ENCODE measurements at places on chromosomes 3 and 15.

DNA sequence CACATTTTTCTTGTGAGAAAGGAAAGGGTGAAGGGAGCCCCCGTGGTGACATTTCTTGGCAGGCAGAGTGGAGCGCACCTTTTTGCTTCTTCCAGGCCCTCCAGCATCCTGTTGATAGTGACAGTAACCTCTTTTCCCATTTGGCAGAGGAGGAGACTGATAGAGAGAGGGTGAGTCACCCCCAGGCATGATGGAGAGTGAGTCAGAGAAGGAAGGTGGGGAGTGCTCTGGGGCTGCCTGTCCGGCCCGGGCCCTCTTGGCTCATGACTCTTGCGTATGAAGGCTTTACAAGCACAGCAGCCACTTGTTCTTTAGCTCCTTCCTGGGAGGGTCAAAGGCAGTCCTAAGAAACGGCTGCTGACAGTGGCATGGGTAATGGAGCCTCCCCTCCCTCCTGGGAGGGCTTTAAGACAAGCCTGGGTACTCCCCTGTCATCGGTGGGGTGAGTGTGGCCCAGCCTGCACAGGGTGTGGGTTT, 16.0 kb downstream of the ANKRD63 start:
- no peak for DNase-seq

- no peak for DNase-seq
Measured at GRCh38 chr3:37625690-37626360, 235.9 kb upstream of the CTDSPL start.

GRCh38 chr15:69828181-69828828, 269.4 kb downstream of the TLE3 start:
- DNase-seq = no peak

GRCh38 chr3:139388821-139389551, 461 bp downstream of the COPB2 start:
- DNase-seq = peak; percentile 50

DNA sequence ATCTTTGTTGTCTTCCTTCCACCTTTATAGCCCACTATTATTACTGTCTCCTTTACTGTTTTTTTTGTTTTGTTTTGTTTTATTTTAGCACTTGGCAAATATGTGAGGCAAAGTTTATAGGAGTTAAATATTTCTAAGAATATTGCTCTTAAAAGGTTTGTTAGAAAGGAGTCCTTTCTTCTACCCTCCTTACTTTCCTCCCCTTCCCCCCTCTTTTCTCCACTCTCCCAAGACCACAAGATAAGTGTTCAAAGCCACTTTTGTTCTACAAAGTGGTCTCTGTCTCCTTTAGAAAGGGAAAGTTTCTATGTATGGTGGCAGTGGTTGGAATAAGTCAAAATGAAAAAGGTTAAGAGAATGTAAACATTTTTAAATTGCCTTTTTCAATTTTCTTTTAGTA, 130.7 kb upstream of the TSC22D2 start:
- DNase-seq = no peak

- DNase-seq = no peak
Measured at GRCh38 chr3:135992072-135992471, 26.5 kb downstream of the PPP2R3A start.

DNA sequence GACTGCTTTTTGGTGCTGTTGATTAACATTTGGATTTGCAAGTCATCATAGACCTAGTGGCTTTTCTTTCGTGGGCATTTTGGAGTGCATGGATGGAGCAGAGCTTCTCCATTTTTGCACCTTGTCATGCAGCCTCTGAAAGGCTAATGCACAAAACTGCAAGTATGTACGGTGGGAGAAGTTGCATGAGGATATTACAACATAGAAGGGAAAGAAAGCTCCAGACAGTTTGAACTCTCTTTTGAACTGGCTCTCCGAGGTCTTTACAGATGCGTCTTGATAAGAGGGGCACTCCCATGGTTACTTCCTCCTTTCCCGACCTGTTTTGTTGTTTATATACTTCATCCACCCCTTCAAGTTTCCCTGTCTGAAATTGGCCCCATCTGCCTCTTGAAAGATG, 147.1 kb upstream of the GBE1 start:
- DNase-seq = no peak

DNA sequence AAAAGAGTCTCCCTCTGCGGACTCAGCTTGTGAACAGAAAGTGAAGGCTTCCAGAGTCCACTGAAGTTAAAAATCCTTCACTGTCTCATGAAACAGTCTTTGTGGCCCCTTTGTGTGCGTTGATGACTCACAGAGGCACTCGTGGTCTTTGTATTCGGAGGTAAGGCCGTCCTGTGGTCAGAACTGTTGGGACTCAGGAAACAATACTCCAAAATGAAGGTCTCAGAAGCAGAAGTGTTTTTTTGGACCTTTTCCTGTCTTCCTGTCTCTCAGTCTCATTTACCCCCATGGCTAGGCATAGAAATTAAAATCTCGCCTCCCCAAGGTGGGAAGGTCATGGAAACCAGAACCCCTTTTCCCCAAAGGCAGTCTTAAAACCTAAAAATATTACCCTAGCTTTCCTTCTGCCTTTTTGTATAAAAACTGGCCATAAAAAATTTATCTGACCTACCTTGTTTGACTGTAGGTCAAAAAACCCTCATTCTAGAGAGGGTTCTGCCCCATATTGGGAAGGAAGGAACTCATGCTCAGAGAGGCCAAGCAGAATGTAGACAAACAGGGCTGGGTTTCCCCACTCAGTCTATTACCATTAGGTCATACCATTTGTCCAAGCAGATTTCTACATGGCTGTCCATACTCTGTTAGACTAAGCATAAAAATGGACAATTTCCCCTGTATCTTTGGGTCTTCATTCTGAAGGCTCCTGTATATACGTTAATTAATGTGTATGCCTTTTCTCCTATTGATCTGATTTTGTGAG, 19.1 kb upstream of the EPB42 start:
- DNase-seq = no peak

GRCh38 chr15:60195611-60196010, 191.5 kb downstream of the FOXB1 start:
- DNase-seq = no peak

DNA sequence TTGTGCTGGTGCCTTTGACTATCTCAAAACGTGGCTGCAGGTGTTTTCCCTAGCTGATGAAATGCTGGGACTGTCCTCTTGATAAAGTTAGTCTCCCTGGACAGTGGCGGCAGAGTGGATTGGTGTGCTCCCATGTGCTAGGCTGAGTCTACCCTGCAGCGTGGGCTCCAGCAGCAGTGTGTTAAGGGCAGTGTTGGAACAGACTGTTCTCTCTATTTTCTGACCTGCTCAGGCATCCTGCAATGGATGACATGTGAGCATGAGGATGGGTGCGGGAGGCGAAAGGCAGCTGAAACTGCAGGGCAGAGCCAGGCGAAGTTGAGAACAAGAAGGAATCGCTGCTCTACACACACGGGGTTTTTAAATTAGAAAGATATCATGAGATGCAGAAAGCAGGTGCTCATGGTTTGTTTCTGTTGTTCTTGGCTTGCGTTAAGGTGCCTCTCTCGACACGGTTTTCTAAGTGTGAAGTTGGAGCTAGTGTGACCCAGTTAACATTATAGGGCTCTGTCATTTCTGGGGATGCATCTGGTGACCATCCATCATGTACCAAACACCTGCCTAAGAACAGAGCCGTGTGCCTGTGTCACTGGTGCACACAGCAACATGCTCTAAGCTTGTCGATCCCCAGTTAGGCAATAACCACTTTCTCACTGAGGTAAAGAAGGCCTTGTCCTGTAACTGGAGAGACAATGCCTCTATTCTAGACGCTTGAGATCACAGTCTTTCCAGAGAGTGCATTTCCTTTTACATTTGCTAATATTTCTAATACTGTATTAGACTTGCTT, 44.3 kb downstream of the SLCO3A1 start:
- no peak for DNase-seq

GRCh38 chr3:186790261-186790981, 7.0 kb downstream of the EIF4A2 start:
- no peak for DNase-seq

GRCh38 chr3:122415104-122415744, 638 bp downstream of the WDR5B start:
- no peak for DNase-seq
